ENCODE measurements at places on chromosomes 1 and 21.

DNA sequence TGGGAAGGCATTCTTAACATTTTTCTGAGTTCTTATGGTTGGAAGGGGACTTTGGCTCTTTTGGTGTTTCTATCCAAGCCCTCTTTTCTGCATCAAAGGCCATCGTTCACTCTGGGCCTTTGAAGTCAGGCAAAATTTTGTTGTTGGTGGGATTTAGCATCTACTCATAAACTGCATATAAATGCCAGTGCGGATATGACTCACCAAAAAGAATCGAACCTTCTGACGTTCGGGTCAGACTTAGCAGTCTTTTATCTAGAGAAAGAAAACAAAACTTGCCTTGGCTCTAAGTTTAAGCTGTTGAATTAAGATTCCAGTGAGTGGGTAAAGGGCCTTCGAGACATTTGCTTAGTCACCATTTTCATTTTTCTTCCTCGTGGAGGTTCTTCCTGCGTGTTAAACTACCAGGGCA, 51.4 kb downstream of the EVA1C start:
- DNase-seq: peak; percentile 48

- DNase-seq: no peak
Observed at GRCh38 chr1:115725600-115725999, 42.9 kb downstream of the CASQ2 start.

DNA sequence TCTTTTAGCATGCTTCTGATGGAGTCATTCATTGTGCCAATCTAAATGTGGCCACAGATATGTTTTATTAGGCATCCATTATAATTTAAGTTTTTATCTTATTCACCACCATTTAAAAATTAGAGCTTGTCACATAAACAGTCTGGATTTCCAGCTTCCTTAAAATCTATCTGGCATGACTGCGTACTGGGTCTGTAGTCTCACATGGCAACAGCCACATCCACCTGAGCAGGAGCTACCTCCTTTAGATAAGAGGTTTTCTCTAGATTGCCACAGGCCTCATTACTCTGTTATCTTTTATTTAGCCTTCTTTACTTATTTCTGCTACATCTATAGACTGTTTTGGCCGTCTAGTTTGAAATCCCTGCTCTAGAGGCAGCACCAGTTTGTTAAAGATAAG, 29.1 kb downstream of the B3GALT2 start:
- no peak for DNase-seq

- no peak for DNase-seq
Observed at GRCh38 chr21:15742052-15742670, 12.4 kb downstream of the USP25 start.

- DNase-seq: peak; percentile 72
Observed at GRCh38 chr1:115323366-115324004, 14.6 kb downstream of the NGF start.

DNA sequence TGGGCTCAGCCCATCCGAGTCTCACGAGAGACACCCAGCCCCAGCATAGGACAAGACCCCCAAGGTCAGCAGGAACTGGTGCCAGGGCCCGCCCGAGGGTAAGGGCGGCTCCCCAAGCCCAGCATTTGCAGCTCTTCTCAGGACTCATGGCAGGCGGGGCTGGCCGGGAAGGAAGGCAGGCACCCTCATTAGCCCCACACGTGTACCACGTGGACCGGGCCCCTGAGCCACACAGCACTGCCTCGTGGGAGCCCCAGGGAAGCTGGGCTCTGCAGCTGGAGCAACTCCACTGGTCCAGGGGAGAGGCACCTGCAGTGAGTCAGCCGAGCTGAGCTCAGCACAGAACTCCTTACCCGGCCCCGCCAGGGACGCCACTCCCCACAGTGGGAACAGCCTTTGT, 97.7 kb upstream of the IFFO2 start:
- no peak for DNase-seq

- no peak for DNase-seq
Observed at GRCh38 chr1:73034271-73034670, 751.9 kb upstream of the NEGR1 start.

- DNase-seq: peak; percentile 53
Observed at GRCh38 chr1:23417570-23417969, 7.0 kb downstream of the TCEA3 start.

DNA sequence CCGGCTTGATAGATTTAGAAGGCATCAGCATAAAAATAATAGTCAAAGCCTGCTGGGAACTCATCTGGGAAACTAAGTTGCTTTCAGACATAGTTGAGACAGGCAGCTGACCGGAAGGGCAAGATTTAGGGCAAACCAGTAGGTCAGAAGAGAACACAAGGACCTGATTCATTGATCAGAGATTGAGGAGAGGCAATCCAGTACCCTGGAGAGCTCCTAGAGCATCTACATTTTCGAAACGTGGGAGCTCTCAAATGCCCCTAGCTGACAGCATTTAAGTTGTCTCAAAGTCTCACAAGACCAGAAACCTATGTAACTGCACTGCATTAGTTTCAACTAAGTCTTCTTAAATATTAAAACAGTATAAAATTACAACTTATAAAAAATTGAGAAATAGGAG, 22.9 kb upstream of the MTF2 start:
- DNase-seq: peak; percentile 42

GRCh38 chr1:180311011-180311730, 81.1 kb downstream of the LHX4 start:
- DNase-seq: peak; percentile 39

GRCh38 chr1:1157914-1158710, 15.6 kb upstream of the TTLL10 start:
- peak; percentile 27 for DNase-seq

GRCh38 chr1:193115629-193116227, 6.1 kb upstream of the CDC73 start:
- peak; percentile 97 for DNase-seq

GRCh38 chr1:212161231-212161781, 123.9 kb upstream of the PPP2R5A start:
- peak; percentile 80 for DNase-seq

- DNase-seq: no peak
Observed at GRCh38 chr1:41464885-41465284, 19.6 kb downstream of the EDN2 start.

- no peak for DNase-seq
Observed at GRCh38 chr1:203754455-203754864, 10.5 kb upstream of the LAX1 start.

DNA sequence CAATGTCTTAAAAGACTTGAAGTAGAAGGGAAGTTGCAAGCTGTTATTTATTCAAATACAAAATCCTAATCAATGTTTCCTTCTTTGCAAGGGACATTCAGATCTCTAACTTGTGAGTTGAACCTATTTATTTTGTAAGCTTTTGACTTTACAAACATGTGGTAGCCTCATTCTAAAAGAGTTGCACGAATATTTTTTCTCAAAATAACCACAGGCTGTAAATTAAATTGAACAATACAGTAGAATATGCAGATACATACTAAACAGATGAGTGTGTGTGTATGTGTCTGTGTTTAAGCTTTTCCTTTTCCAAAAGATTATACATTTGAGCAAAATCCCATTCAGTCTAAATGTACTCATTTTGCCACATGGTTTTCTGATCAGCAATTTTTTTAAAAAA, 4.8 kb upstream of the DYNLT5 start:
- peak; percentile 76 for DNase-seq

DNA sequence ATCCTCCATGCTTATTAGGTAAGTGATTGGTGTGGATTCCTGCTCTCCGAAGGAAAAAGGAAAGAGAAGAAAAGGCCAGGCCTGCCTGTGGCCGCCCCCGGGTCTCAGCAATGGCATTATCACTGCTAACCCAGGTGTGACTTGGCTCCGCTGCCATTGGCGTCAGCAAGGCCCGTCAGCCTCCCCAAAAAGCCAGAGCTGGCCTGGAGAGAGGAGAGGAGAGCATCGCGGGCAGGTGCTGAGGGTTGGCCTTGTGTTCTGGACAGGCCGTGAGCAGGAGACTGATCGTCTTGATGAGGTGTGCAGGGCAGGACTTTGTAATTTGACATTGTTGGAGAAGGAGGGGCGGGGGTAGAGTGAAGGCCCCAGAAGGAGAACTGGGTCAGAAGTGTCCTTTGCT, 186.4 kb downstream of the CAMTA1 start:
- DNase-seq: no peak

GRCh38 chr1:85654066-85654782, 54.0 kb downstream of the ZNHIT6 start:
- peak; percentile 29 for DNase-seq

- no peak for DNase-seq
Observed at GRCh38 chr1:7407980-7408770, 362.9 kb upstream of the VAMP3 start.

GRCh38 chr21:43646550-43647260, 12.6 kb downstream of the HSF2BP start:
- peak; percentile 93 for DNase-seq

DNA sequence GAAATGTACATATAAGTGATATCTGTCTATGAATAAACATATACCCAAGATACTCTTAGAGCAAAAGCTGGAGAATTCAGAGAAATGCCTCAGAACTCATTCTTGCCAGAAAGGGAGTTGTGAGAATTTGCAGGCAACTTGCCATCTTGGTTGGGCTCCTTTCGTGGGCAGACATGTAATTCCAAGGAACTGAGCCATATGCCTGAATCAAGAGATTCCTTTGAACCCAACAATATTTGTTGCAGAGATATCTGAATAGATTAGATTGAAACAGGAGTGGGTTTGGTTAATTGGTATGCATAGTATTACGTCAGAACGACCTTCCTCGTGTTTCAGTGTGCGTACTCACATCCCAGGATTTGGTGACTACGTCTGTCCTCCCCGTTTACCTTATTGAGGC, 67.0 kb downstream of the TGFB2 start:
- DNase-seq: peak; percentile 79

DNA sequence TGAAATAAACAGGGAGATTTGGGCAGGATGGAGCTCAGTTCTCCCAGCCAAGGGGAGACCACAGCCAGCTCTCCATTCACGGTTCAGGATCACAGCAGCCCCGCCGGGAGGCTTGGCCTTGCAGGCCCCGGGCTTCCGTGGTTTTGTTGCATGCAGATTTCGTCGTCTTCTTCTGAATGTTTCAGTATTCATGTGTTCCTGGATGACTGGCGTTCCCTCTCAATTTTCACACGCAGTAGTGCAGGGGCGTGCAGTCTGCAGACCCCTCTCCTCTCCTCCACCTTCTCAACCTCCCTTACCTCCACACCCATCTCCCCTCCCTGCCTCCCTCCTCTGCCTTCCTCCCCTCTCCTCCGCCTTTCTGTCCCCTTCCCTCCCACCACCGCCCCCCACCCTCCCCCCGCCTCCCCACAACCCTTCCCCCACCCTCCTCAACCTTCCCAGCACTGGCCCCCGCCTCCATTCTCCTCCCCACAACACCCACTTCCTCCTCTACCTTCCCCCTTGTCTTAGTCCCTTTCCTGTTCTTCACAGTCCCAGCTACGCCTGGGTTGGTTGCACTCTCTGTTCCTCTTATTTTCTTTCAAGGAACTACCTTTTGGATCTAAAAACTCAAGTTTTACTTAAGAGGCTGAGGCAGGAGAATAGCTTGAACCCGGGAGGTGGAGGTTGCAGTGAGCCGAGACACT, 8.4 kb upstream of the SLC19A1 start:
- DNase-seq: no peak

- DNase-seq: no peak
Observed at GRCh38 chr1:112054510-112054909, 65.0 kb upstream of the KCND3 start.

DNA sequence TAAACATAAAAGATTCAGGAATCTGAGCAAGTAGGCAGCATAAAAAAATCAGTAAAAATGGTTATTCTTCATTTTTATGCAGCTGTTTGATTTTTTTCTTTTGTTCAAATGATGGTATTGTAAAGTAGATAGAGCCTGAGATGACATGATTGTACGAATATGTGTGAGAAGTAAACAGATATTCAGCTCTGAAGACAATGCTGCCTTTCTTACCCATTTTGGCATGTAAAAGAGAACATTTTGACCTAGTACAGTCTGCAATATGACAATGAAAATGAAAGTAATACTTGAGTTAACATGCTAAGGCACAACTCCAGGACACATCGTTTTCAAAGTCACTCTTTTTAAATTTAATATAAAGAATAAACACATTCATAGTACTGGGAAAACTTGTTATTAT, 95.7 kb upstream of the NCAM2 start:
- DNase-seq: no peak

DNA sequence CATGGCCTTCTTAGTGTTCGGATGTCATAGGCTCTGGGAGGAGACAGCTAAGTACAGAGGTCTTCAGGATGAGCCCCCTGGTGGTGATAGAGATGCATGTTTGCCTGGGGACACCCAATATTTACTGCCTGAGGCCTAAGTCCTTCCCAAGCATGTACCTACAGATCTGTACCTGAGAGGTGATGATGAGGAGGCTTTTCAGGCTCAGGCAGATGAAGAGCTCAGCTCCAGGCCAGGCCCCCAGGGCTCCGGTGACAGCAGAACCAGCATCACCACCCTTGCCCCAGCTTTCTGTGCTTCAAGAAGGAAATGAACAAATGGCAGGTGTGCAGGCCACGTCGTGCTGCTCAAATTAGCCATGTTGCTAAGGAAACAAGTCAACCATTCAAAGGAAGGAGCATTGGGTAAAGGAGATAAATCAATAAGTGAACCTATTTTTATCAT, 21.1 kb downstream of the CACNA1E start:
- DNase-seq: peak; percentile 25

GRCh38 chr1:192153276-192153675, 5.0 kb upstream of the RGS18 start:
- DNase-seq: peak; percentile 60

GRCh38 chr1:226420897-226421296, 13.0 kb upstream of the PARP1 start:
- DNase-seq: no peak

- no peak for DNase-seq
Observed at GRCh38 chr1:27664291-27664690, 7.7 kb downstream of the IFI6 start.

DNA sequence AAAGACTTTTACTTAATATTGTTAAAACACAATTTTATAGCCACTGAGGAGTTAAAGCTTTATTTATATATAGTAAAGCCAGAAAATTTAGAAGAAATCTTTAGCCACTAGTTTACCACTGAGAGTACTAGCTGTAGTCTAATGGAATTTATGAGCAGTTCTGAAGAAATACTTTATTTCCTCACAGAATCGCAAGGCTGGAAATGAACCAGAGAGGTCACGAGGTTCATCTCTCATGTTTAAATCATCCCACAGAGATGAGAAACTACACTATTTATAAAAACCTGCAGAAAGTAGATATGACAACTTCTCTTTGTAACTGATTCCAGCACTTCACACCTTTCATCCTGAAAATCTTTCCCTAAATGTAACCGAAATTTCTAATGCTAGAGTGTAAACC, 26.0 kb downstream of the ADGRL4 start:
- DNase-seq: no peak

DNA sequence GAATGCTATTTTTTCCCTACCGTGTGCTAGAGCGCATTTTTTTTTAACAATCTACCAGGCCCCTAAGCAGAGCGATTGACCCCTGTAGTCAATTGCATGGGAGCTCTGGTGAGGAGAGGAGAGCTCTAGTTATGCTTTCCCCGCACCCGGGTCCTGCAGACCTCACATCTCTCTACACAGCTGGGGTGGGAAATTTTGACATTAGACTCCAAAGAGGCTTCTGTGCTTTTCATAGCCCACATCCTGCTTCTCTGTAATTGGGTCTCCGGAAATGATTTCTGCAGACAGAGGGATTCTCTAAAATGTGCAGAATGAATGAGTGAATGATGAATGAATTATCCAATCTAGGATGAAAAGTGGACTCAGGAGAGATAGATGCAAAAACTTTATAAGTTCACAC, 41.5 kb upstream of the DUSP10 start:
- no peak for DNase-seq
